ENCODE measurements at places on chromosomes 3 and 15.

- DNase-seq, result no peak
These were observed 79.8 kb downstream of the RFTN1 start for GRCh38 chr3:16433701-16434151.

- no peak for DNase-seq
These were observed 158.6 kb downstream of the THSD4 start for GRCh38 chr15:71273731-71274447.

- no peak for DNase-seq
These were observed 95.6 kb upstream of the THRB start for GRCh38 chr3:24589931-24590880.

GRCh38 chr15:62727501-62727900, 315.0 kb upstream of the TPM1 start:
- DNase-seq, result no peak

DNA sequence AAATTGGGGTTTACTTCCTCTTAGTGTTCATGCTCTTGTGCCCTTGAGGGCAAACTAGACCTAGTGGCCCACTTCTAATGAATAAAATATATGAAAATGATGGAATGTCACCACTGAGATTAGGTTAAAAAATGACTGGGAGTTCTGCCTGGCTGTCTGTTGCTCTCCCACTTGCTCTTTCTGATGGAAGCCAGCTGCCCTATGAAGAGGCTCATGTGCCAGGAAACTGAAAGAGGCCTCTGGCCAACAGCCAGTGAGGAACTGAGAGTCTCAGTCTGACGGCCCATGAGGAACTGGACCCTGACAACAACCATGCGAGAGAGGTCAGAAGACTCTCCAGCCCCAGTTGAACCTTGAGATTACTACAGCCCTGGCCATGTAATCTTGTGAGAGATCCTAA, 107.1 kb upstream of the FHIT start:
- no peak for DNase-seq

- DNase-seq, result no peak
These were observed 63.8 kb downstream of the GTPBP8 start for GRCh38 chr3:113054552-113054951.

- no peak for DNase-seq
These were observed 32.1 kb downstream of the ILDR1 start for GRCh38 chr3:121989943-121990342.

GRCh38 chr15:65914981-65915925, 46.0 kb downstream of the RAB11A start:
- DNase-seq, result peak; percentile 39

DNA sequence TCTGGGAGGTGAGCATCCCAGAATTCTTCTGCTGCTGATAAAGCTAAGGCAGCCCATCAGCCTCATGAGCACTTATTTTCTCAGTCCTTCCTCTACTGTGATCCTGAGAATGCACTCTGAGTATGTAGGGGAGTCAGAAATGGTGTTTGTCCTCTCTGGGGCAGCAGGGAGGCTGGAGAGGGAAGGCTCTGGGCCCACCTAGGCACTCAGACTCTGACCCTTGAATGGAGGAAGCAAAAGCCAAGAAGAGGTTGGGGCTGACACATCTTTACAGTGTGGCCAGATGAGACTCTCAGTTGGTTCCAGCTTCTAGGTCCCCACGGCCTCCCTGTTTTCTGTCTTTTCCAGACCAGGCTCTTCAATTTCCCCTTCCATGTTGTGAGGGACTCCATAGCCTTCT, 36.1 kb upstream of the BLM start:
- DNase-seq, result no peak

DNA sequence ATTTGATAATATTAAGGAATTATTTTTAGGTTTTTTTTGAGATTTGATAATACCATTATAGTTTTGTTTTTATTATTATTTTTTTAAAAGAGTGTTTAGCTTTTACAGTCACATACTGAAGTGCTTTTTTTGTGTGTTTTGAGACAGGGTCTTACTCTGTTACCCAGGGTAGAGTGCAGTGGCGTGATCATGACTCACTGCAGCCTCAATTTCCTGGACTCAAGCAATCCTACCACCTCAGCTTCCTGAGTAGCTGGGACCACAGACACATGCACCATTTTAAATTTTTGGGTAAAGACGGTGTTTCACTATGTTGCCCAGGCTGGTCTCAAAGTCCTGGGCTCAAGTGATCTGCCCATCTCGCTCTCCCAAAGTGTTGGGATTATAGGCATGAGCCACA, 73.0 kb downstream of the SUMF1 start:
- peak; percentile 67 for DNase-seq

DNA sequence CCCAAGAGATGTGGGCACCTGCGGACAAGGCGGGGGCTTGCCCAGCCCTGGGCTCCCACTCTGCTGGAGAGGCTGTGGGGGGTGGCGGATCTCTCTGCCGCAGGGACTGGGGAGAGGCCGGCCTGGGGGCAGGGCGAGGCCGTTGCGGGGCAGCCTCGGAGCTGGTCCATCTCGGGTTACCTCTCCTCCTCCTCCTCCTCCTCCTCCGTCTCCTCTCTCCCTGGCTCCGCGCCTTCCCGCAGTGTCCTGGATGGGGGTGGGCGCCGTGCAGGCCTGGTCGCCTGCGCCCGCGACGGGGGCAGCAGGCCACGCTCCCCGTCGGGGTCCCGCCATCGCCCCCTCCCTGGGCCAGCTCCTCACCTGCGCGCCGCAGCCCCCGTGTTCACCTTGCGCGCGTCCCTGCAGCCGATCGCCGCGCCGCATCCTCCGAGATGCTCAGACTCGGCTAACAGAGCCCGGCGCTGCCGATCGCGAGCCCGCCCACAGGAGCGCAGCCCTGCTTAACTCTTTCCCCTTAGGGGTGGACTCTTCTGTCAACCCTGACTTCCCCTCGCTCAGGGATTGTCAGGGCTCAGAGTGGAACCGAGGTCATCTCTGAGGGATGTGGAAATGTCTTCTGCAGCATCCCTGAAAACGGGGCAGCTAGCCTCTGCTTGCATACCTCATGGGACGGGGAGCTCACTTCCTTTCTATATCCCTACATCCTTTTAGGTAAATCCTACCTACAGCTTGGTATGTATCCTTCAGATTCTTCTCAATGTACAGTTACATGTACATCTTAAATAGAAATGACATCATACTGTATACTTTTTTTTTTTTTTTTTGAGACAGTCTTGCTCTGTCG, at the start of gene PRRT3:
Gene PRRT3, minus strand, starts transcription at position 447 of the 844 bp plus-strand sequence. CDS start 2,293 bp downstream, outside the sequence.
- DNase-seq, result peak; percentile 85

DNA sequence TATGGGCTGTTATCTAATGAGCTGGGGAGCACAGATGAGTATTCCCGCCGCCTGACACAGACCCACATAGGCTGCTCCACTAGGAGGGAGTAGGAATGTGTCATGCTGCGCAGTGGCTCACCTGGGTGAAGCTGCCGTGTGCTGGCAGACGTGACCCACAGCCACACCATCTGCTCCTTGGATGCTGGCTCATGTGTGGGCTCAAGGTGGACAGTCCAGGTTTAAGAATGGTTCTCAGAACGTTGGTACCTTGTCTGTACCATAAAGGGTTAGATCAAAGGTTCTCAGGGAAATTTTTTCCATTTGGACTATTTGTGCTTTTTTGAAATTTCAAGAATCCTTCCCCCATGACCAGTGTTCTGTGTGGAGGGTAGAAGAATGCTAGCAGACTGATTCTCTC, 338.9 kb upstream of the TRIM42 start:
- no peak for DNase-seq

DNA sequence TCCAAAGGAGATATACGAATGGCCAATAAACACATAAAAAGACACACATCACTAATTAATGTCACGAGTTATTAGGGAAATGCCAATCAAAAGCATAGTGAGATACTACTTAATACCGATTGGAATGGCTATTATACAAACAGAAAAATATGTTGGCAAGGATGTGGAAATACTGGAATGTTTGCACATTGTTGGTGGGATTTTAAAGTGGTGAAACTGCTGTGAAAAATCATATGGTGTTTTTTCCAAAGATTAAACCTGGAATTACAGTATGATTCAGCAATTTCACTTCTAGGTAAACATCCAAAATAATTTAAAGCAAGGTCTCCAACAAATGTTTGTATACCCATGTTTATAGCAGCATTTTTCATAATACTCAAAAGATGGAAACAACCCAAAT, 765.5 kb downstream of the VGLL3 start:
- DNase-seq, result no peak

DNA sequence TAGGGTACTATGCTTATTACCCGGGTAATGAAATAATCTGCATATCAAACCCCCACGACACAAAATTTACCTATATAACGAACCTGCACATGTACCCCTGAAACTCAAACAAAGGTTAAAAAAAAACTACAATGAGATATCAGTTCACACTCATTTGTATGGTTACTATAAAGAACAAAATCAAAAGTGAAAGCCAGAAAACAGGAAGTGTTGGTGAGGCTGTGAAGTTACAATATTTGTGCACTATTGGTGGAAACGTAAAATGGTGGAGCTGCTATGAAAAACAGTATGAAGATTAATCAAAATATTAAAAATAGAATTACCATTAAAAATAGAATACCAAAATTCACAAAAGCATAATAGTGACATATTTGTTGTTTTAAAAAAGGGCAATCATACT, 128.9 kb downstream of the ZIC1 start:
- no peak for DNase-seq

DNA sequence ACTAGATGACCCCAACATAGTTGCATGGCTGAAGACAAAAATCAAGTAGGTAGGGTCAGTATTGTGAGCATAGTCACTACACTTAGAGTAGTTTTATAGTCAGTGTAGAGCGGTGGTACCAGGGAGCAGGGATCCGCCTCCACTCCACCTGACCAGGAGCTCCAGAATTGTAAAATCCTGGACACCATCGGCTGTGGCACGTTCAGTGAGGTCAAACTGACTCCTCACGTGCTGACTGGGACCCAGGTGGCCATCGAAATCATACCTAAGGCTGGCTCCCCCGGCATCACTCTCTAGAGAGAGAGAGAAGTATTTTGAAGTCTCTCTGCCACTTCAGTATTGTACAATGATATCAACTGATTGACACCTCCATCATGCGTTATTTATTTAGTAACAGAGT, 59.7 kb upstream of the TAMM41 start:
- no peak for DNase-seq

- no peak for DNase-seq
These were observed 169.6 kb downstream of the B3GALNT1 start for GRCh38 chr3:160935413-160936095.

GRCh38 chr3:17115186-17115585, 230.4 kb downstream of the PLCL2 start:
- DNase-seq, result no peak

GRCh38 chr15:95501865-95502264, 828.6 kb upstream of the NR2F2 start:
- no peak for DNase-seq

GRCh38 chr15:60945196-60945595, 283.9 kb downstream of the RORA start:
- no peak for DNase-seq

DNA sequence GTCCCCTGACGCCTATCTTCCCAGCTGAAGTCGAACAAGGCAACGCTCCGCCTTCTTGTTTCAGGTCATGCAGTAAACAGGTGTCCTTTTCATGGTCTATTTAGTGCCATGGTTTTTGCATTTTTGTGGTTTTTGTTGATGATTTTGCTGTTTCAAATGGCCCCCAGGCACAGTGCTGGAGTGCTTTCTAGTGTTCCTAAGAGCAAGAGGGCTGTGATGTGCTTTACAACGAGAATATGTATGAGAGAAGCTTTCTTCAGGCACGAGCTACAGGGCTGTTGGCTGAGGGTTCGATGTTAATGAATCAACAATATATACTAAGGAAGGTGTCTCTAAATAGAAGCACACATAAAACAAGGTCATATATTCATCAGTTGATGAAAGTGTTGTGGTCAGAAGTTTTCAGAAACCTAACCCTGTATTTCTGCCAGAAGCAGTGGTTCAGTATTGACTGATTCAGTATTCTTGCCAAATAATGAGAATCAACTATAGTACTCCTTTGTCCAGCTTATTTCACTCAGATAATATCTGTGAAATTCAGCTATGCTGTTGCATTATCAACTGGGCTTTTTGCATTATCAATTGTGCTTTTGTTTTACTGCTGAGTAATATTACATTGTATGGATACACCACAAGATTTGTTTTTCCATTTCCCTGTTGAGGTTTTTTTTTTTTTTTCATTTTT, 18.5 kb downstream of the LIMD1 start:
- DNase-seq, result no peak

DNA sequence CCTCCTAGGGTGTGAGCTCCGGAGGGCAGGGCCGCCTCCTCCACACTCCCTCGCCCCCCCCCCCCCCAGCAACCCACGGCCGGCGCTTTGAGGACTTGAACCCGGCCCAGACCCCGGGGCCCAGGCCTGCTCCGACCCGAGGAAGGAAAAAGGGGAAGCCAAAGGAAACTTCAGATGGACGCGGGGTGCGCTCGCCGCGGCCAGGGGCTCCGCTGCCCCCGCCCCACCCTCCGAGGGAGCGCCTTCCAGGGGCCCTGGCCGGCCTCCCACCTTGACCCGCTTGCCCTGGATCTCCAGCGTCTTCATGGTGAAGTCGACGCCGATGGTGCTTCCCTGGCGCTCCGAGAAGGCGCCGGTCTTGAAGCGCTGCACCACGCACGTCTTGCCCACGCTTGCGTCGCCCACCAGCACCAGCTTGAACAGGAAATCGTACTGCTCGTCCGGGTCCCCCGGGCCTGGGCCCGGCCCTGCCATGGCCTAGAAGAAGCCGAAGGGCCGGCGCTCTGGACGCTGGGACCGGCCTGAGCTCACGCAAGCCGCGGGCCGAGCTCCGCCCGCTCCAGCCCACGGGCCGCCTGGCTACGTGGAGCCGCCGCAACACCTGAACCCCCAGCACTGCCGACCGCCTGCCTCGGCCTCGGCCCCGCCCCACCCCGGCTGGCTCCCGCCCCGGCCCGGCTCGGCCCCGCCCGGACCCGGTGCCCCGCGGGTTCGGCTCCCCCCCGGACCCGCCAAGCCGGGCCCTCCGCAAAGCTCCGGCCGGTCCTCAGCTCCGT, 400 bp downstream of the RAB43 start:
- peak; percentile 81 for DNase-seq

DNA sequence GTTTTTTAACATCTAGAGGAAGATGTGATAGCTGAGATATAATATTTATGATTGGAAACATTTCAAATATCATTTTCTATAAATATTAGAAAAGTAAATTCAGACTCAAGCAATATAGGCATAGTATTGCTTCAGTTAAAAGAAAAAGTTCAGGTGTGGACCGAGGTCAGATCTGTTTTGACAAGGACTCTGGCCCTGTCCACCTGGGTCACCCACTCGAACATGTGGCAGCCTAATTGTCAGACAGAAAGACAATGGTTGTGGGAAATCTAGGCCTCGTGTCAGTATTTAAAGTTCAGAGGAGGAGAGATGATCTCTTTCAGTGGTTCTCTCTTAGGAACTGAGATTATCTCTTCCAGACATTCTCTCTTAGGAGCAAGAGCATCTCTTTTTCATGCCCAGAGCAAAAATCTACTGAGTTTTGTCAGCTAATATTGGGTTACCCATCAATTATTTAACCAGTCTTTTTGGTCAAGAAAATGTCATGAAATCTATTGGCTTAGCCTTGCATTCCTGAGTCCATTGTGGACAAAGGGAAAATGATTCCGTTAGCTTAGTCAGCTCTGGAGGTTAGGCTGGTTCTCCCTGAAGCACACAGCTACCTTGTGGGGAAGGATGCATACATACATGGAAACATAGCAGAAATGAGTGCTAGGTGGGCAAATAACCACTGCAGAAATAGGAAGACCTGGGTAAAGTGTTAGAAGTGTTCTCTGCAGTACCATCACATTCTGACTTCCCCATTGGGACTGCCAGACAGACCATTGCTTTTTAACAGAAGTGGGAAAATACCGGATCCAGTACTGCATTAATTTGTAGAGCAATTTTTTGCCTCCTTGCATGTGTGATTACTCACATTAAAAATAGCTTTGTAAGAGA, 343.3 kb downstream of the GRM7 start:
- no peak for DNase-seq

All from activated effector memory CD4-positive, alpha-beta T cell treated with anti-CD3 and anti-CD28 coated beads, Interleukin-2, amount 50 U/mL, for 16 hours (primary cell).